ENCODE measurements at places on chromosomes 1 and 21.

DNA sequence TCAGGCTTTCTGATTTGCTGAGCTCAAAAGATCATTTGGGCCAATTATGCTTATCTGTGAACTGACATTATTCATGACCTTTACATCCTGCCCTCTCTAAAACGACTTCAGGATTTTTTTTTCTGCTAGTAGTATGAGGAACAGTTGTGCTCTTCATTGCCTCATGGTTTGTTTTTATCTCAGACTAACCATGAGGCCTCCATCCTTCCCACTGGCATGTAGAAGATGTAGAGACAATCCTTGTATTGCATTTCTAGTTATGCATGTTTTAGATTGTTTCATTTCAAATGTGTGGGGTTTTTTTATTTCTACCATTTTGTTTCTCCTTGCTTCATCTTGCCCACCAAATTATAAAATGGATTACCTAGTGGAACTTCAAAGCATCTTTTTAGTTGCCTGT, 82.8 kb upstream of the C1orf87 start:
- DNase-seq, result no peak

GRCh38 chr1:43849670-43850069, 83.9 kb upstream of the ARTN start:
- no peak for DNase-seq

- no peak for DNase-seq
Observed at GRCh38 chr1:47219590-47220220, 12.3 kb downstream of the TAL1 start.

DNA sequence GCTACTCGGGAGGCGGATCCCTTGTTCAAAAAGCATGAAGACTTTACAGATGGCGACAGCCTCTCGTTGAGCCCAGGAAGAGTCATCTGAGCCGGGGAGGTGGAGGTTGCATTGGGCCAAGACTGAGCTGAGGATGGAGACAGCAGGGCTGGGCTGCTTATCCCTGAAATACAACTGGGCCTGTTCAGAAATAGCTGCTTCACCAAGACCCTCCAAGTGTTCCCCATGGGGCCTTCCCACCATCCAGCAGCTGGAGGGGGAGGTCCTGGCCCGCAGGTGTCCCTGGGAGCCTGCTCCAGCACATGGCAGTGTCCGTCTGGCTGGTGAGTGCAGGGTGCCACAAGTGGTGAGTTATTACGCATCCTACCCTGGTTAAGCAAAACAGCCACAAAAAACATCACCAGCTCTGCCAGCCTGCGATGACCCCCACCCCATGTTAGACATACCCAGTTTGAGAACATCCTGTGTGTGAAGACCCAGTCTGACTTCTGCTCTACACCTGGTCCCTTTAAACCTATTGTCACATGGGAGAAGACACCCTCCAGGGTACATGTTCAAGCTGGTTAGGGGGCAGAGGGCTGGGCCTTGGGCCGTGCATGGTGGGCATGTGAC, 93.1 kb upstream of the TMPRSS2 start:
- DNase-seq, result no peak
